ENCODE measurements at places on chromosomes 16 and 17.
A peak's percentile ranks its signal among the peaks of the same experiment; 100 is the strongest.

- no peak for DNase-seq
Measured at GRCh38 chr17:58829172-58829637, 73.6 kb downstream of the PPM1E start.

DNA sequence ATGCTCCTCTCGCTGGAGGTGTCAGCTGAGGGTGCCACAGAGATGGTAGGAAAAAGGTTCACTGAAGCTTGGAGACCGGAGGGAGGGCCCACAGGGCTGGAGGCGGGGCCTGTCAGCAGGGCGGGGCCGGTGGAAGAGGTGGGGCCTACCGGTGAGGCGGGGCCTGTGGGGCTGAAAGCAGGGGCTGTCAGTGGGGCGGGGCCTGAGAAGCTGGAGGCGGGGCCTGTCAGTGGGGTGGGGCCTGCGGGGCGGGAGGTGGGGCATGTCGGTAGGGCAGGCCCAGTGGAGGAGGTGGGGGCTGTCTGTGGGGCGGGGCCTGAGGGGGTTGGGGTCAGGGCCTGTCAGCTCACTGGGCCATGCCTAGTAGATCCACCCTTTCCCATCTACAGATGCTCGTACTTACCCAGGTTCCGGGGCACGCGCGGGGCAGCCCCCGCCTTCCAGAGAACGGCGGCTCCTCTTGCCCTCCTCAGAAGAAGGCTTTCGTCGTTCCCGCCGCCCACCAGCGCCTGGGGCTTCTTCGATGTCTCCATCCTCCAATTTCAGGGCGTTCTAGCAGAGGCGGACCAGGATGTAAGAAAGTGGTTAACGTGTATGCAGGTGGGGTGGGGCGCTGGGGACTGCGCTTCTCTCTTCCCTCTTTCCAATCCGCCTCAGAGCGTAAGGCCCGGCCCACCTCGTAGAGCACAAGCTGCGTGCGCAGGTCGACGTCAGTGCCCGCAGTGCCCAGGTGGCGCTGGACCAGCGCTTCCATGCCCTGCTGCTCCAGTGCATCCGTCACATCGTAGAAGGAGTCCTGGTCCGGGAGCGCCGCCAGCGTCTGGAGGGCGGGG, 9.8 kb downstream of the TMEM208 start:
- DNase-seq, result no peak

DNA sequence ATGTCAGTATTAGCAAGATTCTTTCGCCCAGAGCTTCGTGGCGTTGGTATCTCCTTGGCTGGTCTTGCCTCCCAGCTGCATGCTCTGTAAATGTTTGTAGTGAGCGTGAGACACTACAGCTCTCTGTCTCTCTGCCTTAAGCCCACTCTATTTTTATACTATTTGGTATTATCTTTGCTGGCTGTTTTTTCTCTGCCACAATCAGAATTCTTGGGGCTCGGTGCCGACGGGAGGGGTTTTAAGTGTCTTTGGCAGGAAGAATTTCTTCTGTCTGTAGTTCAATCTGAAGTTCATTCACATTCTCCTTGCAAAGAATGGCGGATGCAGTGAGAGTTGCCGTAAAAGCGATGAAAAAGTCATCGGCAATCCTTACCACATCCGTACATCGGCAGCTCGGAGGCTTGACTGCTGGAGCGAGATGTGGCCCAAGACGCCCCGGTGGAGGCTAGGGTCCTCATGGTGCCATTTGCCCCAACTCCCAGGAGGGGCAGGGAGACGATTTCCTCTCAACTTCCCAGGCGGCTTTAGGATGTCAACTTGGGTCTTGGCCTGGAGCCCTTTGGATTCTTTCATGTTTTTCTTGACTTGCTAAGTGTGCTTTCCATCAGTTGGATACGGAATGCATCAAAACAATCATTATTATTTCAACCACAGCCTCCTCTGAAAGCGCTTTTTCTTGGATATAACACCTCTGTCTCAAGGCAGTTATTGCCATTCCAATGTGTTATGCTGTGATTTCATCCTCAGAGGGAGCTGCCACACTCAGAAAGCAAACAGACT, 132.3 kb upstream of the SDK2 start:
- DNase-seq, result no peak

- DNase-seq, result no peak
Measured at GRCh38 chr17:29718446-29719039, 95.8 kb upstream of the CORO6 start.

GRCh38 chr16:74271872-74272271, 24.7 kb upstream of the PSMD7 start:
- DNase-seq, result no peak

- DNase-seq, result peak; percentile 55
Measured at GRCh38 chr16:85474621-85475217, 138.4 kb upstream of the GSE1 start.

- no peak for DNase-seq
Measured at GRCh38 chr16:70341600-70341999, 5.1 kb upstream of the DDX19A start.

GRCh38 chr16:24721830-24722238, 7.6 kb upstream of the TNRC6A start:
- no peak for DNase-seq

- DNase-seq, result no peak
Measured at GRCh38 chr17:74392848-74393247, 25.5 kb downstream of the GPR142 start.

GRCh38 chr17:78268191-78268874, 36.9 kb downstream of the TMEM235 start:
- no peak for DNase-seq

DNA sequence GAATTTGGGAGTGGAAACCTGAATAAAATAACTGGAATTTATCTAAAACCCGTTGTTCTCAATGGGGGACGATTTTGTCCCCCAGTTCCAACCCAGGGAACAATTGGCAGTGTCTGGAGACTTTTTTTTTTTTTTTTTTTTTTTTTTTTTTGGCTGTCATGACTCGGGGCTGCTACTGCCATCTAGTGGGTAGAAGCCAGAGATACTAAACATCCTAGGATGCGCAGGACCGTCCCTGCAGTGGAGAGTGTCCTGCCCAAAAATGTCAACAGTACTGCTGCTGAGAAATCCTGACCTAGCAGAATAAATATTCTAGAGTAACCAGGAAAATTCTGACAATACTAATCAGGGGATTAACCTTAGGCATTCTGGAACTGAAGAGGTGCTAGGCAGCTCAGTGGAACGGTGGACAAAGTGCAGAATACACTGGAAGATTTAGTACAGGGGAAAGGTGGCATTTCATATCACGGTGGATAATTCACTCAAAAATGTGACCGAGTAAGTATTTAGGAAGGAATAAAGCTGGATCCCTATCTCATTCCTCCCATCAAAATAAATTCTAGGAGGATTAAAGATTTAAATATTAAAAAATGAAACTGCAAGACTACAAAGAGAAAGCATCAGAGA, 107.6 kb downstream of the SPECC1 start:
- DNase-seq, result no peak

- no peak for DNase-seq
Measured at GRCh38 chr17:61416540-61417363, 17.1 kb downstream of the TBX2 start.

DNA sequence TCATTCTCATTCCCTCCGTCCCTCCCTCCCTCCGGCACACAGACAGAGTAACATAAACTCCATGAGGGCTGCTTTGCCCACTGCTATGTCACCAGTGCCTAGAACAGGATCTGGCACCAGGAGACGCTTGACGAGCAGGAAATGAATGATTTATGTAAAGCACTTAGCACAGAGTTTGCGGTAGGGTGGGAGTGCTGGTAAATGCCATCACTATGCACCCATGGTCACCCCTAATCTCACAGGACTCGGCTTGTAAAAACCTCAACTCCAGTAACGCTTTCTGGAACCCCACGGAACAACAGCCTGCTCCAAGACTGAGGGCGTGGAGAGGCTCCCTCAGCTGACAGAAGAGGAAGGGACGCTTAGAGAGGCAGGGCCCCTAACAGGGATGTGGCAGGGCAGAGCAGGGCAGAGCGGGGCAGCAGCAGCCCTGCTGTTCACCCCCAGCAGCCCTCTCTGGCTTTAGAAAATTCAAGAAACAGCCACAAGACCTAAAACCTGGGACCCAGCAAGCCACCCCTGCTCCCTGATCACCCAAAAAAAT, 156.9 kb downstream of the C16orf78 start:
- DNase-seq, result no peak

- DNase-seq, result no peak
Measured at GRCh38 chr17:77306790-77307478, 166.2 kb downstream of the SEC14L1 start.

DNA sequence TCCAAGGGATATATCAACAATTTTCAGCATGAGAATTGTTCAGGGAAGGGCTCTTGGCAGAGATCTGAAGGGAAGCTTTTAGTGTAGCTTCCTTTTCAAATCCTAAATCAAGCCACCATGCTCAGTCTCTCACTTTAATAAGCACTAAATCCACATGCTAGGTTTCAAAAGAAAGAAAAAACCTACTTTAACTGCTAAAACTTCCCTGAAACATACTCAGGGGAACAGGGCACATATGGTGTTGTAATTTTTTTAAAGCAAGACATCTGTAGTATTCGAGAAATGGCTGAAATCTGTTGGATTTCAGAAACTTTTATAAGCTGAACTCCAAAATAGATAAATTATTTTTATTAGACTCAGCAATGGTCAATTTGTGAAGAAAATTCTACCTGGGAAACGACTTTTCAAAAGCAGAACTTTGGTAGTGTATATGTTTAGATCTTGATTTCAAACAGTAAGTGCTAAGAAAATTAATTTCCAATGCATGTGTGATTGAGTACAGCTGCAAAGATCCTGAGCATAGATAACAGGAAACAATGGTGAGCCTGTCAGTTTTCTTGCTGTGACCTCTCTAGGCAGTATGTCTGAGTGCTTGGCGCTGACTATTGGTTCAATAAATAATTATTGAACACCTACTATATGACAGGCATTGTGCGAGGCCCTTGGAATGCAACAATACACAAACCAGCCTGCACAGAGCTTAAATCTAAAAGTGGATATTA, 804.5 kb upstream of the SOX9 start:
- DNase-seq, result peak; percentile 20

GRCh38 chr16:80468029-80468428, 72.8 kb upstream of the DYNLRB2 start:
- DNase-seq, result no peak

GRCh38 chr17:74797824-74798223, 21.7 kb upstream of the NAT9 start:
- no peak for DNase-seq

DNA sequence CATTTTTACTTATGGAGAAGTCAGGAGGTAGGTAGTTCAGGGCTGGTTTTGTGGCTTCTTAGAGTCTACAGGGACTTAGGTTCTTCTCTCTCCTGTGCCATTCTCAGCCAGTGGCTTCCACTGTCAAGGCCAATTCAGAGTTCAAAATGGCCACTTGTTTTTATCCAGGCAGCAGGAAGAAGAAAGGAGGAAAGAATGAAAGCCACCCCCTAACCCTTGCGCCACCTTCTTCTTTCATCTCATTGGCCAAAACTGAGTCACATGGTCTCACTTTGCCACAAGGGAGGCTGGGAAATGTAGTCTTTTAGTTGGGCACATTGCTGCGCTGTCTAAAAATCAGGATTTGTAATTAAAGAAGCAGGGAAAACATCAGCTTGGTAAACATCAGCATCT, 60.8 kb upstream of the MED9 start:
- DNase-seq, result no peak

DNA sequence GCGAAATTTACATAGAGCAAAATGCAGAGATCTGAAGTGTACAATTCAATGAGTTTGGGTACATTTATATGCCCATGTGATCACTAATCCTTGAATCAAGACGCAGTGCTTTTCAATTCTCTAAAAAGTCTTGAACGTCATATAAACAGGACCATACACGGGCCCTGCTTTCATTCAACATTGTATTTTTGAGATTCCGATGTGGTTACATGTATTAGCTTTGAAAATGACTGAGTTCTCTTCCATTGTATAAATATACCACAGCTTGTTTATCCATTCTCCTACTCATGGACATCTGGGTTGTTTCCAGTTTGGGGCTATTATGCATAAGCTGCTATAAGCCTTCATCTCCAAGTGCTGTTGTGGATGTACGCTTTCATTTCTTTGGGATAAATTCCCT, 45.5 kb downstream of the ZCCHC14 start:
- no peak for DNase-seq

DNA sequence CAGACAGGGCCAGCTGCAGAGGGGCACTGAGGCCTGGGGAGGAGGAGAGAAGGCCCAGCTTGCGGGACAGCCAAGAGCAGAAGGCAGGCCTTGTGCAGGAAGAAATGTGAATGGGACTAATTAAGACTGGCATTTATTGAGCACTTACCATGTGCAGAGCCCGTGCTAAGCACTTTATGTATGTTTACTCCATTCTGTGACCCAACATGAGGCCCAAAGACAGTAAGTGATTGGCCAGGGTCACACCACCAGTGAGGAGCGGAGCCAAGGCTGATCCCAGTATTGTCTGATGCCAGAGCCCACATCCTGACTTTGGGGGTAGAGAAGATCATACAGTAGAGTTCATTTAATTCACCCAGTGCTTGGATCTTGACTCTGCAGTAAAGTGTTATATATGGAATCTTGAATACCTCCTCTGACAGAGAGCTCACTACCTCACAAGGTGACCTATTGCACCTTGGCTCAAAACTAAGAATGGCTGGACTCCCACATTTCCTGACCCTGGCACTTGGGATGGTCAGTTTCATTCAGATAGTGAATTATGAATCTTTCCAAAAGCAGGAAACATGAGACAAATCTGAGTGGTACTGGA, 13.6 kb downstream of the KATNB1 start:
- DNase-seq, result no peak

GRCh38 chr17:27538156-27538955, 82.1 kb downstream of the KSR1 start:
- no peak for DNase-seq

DNA sequence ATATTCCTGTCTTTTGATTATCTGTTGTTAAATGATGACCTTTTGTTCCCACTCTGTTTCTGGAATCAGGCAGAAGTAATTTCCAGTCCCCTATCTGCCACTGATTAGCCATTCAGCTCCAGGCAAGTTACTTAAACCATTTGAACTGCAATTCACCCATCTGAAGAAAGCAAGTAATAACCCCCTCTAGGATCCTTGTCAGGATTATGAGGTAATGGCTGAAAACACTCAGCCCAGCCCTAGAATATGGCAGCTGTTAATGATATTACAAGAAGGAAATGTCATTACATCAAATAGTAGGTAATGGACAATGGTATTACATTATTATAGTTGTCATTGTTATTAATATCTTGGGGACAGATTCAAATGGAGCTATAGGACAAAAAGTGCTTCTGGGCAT, 16.0 kb upstream of the SLC47A1 start:
- DNase-seq, result no peak
